ENCODE measurements at places on chromosomes 16 and 17.

DNA sequence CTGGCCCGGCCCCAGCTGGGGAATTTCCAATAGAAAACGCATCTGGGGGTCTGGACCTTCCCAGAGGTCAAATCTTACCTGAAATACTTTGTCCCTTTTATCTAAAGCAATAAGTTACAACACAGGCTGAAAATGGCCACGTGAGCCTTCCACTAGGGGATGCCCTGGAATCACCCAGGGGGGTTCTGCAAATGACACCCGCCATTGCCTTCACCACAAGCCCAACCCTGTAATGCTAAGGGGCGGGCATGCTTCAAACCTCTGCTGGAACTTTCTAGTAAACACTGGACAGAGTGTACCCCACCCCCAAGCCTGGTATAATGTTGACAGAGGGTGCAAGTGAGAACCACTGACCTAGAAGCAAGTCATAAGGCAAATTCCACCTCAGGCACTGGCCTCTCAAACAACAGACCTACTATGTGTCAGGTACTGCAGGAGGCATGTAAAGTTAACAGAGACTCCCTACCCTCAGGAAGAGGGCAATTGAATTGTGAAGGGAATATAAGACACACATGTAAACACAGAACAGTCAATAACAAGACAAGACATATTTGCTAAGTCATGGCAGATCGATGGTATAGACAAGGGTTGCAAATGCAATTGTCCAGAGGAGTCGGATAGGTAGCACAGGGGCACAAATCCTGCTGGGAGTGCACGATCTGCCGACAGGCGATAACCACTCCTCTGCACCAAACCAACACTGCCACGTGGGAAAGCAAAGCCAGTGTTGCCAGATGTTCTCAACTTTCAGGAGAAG is 59.0 kb downstream of the ARHGAP17 start:
- DNase-seq = no peak

- peak; percentile 30 for DNase-seq
Measured at GRCh38 chr17:19237389-19238166, 412 bp downstream of the EPN2 start.

- no peak for DNase-seq
Measured at GRCh38 chr17:65229621-65229995, 92.4 kb downstream of the RGS9 start.

DNA sequence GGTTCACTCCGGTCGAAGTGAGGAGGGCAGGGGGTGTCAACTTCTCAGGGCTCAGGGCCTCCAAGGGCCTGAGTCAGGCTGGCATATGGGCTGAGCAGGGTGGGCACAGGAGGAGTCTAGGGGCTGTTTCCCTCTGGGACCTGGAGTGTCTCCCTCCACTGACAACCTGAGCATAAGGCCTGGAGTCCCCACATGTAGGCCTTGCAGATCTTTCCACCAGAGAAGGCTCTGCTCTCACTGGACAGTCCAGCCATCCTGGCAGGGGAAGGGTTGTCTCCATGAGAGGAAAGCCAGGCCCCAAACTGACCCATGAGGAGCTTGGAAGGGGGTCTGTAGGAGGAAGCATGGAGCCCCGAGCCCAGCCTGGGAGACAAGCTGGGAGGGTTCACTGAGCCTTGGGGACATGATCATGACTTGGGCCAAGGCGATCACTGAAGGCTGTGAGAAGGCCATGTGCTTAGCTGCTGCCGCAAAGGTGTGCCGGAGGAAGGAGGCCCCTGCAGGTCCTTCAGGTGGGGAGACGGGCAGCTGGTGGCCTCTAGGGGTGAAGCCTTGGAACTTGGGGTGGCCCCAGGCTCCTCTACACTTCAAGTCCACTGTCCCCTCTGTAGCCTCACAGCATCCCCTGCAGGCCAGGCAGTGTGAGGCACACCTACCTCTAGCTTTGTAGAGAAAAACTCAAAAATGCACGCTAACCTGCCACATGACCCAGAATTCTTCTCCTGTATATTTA is 9.9 kb downstream of the CMTM2 start:
- DNase-seq = peak; percentile 41

DNA sequence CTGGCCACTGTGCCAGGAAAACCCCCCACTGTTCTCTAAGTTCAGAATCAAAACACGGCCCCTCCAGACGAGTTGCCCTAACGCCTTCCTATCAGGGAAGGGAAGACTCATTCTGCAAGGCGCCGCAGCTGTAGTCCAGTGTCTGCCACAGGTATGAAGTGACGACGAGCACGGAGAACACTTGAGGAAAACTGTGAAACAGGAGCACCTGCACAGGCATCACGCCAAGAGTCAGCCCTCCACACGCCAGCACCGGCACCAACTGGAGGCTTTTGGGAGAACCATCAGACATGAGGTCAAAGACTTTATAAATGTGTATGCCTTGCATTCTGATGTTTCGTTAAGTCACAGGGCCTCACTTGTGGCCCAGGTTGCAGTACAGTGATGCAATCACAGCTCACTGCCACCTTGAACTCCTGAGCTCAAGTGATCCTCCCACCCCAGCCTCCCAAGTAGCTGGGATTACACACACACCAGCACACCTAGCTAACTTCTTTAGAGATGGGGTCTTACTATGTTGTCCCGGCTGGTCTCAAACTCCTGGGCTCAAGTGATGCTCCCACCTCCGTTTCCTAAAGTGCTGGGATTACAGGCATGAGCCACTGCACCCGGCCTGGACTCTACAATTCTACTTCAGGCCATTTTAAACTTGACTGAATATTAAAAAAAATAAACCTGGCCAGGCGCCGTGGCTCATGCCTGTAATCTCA is 22.9 kb downstream of the KLHDC4 start:
- DNase-seq = no peak

DNA sequence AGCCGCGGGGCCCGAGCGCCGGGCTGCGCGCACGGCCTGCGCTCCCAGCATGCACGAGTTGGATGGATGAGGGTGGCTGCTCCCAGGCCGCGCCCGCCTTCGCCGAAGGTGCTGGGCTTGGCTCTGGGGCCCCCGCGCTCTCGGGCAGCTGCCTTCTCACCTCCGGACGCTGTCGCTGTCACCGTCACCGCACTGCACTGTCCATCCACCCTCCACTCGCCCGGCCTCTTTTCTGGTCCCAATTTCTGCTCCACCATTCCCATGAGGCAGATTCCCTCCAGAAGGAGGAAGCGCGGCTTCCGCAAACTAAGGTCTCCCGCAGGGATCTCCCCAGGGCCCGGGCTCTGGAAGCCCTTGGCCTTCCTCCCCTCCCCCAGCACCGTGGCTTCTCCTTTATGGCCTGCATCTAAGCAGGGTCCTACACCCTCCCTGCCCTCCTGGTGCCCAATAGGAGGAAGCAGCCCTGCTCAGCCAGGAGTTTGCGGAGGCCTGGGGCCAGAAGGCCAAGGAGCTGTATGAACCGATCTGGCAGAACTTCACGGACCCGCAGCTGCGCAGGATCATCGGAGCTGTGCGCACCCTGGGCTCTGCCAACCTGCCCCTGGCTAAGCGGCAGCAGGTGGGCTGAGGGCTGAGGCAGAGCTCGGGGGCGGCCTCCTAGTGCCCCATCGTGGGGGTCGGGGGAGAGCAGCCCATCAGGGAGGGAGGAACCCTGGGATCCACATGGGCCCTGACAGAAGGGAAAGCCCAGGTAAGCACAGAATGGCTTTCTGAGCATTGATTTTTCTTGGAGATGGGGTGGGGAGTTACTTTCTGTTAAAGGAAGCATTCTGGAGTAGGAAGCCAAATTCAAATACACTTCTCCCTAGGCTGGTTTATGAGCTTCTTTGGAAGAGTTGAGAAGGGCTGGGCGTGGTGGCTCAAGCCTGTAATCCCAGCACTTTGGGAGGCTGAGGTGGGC is 899 bp downstream of the ACE start:
- no peak for DNase-seq

GRCh38 chr16:71262391-71262790 is 26.8 kb downstream of the CMTR2 start:
- DNase-seq = no peak

- peak; percentile 23 for DNase-seq
Measured at GRCh38 chr16:53509906-53510703, 7.1 kb upstream of the AKTIP start.

DNA sequence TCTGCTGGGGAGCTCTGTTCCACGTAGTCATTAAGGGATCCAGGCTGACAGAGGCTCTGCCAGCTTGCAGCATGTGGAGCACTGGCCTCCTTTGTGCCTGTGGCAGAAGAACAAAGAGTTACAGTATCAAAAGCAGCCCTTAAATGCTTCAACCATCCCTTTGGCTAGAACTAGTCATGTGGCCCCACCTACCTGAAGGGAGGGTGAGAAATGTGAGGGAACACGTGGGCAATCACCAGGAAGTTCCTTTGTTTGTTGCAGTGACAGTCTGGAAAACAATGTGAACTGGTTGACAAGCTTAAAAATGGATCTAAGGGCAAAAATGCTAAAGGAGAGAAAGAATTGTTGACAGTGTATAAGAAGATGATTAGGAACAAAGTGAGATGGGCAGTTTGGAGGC is 290.4 kb upstream of the HSBP1 start:
- no peak for DNase-seq

- DNase-seq = no peak
Measured at GRCh38 chr16:85868495-85868894, 30.5 kb upstream of the IRF8 start.

- no peak for DNase-seq
Measured at GRCh38 chr16:89765292-89765830, 44.0 kb downstream of the ZNF276 start.

DNA sequence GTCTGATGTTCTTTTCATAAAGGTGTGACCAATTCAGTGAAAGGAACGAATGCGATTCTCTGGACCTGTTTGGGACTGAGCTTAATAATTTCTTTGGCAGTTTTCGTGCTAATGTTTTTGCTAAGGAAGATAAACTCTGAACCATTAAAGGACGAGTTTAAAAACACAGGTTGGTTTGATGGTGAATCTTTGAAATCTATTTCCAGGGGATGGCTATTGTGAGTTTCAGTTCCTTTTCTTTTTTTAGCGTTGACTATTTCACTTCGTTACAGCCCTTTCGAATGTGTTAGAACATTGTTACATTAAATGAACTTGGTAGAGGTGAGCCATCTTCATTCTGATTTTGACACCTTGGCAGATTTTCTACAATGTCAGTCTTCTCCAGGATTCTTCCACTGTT is 1.2 kb downstream of the TNFRSF17 start:
- DNase-seq = no peak

All from central memory CD8-positive, alpha-beta T cell (primary cell).